ENCODE measurements at places on chromosomes 1 and 21.

GRCh38 chr1:177659281-177659680 is 310.6 kb downstream of the SEC16B start:
- no peak overlapping the region for H3K4me3 ChIP-seq
- H3K4me1 ChIP-seq: no peaks in the 10 kb centered on the region
- H3K27me3 ChIP-seq: no peaks in the 10 kb centered on the region
- no peak for DNase-seq
- H3K36me3 ChIP-seq: no peaks in the 10 kb centered on the region
- no peak overlapping the region for H3K27ac ChIP-seq

GRCh38 chr1:5002676-5003075 is 348.3 kb downstream of the AJAP1 start:
- H3K36me3 ChIP-seq: no peaks in the 10 kb centered on the region
- DNase-seq: no peak
- no peak overlapping the region for H3K4me3 ChIP-seq
- H3K27ac ChIP-seq: no peak overlapping the region

DNA sequence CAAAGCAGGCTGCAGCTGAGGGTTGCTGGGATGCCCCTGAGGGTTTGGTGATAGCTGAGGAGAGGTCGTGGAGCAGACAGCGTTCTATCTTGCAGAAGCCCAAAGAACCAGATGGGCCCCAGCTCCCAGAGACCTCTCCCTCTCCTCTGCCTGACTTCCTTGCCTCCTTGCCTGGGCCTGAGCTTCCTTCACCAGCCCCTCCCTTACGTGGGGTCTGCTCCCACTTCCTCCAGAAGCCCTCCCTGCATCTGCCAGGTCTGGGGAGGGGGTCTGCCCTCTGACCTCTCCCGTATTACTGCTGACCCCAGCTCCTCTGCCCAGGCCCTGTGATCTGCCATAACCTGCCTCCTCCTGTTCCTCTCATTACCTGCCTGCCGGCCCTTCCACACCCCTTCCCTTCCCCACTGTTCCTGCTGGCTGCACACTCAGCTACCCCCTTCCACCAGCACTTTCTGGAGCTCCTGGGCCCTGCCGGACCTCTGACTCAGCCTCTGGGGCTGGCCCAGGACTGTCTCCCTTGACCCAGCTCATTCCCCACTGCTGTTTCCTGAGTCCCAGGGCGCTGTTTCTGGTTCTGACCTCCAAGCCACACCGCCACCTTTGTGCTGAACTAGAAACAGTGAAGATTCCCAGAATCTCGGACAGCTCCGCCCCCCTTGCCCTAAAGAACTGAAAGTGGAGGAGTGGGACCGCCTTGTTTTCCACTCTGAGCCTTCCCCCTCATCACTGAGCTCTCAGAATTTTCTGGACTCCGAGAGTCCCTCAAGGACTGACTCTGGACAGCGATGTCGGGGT is 237.7 kb upstream of the C1orf174 start:
- no peak overlapping the region for H3K4me3 ChIP-seq
- H3K4me1 ChIP-seq: no peaks in the 10 kb centered on the region
- DNase-seq: no peak

- no peaks in the 10 kb centered on the region for H3K27me3 ChIP-seq
- H3K4me3 ChIP-seq: no peak overlapping the region
- H3K36me3 ChIP-seq: no peaks in the 10 kb centered on the region
- no peak overlapping the region for H3K27ac ChIP-seq
- DNase-seq: no peak
Measured at GRCh38 chr1:35666216-35666615, 24.9 kb upstream of the PSMB2 start.

- no peaks in the 10 kb centered on the region for H3K27me3 ChIP-seq
- H3K27ac ChIP-seq: peak overlapping the region; percentile 92
- no peaks in the 10 kb centered on the region for H3K36me3 ChIP-seq
- peaks cover 17% of the 10 kb centered on the region for H3K4me1 ChIP-seq
Measured at GRCh38 chr1:24385160-24385940, 28.2 kb downstream of the STPG1 start.

DNA sequence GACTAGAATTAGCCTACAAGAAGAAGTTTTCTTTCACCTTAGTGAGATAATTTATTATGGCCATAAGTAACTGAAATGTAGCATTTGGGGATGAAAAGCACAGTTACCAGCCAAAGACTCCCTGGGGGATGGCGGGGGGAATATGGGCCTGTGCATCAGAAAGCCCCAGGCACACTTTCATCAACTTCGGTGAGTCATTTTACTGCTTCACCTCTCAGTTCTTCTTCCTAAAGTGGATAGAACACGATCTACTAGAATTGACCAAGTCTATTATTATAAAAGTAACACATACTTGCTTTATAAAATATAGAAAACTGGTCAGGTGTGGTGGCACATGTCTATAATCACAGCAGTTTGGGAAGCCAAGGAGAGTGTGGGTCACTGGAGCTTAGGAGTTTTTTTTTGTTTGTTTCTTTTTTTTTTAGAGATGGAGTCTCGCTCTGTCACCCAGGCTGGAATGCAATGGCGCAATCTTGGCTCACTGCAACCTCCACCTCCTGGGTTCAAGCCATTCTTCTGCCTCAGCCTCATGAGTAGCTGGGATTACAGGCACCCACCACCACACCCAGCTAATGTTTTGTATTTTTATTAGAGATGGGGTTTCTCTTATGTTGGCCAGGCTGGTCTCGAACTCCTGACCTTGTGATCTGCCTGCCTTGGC is 141.8 kb downstream of the ZZZ3 start:
- peaks cover 23% of the 10 kb centered on the region for H3K4me1 ChIP-seq
- no peak overlapping the region for H3K4me3 ChIP-seq
- no peaks in the 10 kb centered on the region for H3K36me3 ChIP-seq

DNA sequence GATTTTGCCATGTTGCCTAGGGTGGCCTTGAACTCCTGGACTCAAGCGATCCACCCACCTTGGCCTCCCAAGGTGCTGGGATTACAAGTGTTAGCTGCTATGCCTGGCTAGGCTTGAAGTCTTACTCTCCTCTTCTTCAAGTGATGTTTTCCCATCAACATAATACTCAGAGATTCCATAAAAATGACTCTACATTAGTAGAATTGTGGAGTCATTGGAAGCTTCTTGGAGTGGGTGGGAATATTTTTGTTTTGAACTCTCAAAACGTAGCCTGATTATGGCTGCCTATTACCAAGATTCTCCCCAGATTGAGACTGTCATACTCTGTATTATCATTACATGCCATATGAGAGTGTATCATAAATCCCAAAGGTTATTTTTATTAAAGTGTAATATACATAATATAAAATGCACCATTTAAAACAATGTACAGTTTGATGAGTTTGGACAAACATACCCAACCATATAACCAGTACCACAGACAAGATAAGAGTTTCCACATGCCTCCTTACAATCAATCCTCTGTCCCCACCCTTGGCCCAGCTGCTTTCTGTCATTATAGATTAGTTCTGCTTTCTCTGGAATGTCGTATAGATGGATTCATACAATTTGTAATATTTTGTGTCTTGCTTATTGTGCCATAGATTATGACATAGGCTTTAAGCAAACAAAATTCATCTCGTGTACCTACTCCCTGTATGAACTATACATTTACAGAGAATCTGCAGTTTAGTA is 8.0 kb upstream of the DNM3 start:
- no peaks in the 10 kb centered on the region for H3K27me3 ChIP-seq
- H3K4me3 ChIP-seq: no peak overlapping the region

GRCh38 chr1:32031578-32032274 is 18.1 kb downstream of the KHDRBS1 start:
- peaks cover 71% of the 10 kb centered on the region for H3K36me3 ChIP-seq
- no peak overlapping the region for H3K27ac ChIP-seq
- no peak overlapping the region for H3K4me3 ChIP-seq
- no peak for DNase-seq
- H3K4me1 ChIP-seq: no peaks in the 10 kb centered on the region

- H3K36me3 ChIP-seq: no peaks in the 10 kb centered on the region
- peaks cover 5% of the 10 kb centered on the region for H3K4me1 ChIP-seq
- H3K4me3 ChIP-seq: no peak overlapping the region
- peak; percentile 12 for DNase-seq
- H3K27me3 ChIP-seq: no peaks in the 10 kb centered on the region
- H3K27ac ChIP-seq: no peak overlapping the region
Measured at GRCh38 chr21:35438643-35439404, 389.7 kb upstream of the RUNX1 start.

- H3K27me3 ChIP-seq: no peaks in the 10 kb centered on the region
- no peak overlapping the region for H3K27ac ChIP-seq
- DNase-seq: no peak
- H3K36me3 ChIP-seq: no peaks in the 10 kb centered on the region
Measured at GRCh38 chr21:25416669-25417068, 190.6 kb downstream of the MRPL39 start.

DNA sequence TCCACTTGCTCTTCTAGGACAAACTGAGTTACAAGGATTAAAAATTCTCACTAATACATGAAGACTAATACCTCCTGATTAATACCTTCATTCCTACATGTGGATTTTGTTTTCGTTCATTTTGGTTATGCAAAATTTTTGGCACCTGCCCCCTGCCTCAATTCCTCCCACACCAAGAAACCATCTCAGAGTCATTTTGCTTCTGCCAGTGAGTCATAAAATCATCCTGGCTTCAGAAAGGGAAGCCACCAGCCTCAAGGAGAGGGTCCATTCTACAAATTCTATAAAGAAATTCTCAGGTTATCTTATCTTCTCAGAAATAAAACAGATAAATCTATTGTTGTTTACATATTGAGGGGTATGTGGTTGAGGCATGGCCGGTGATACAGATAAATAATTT is 103.2 kb upstream of the COA6 start:
- no peaks in the 10 kb centered on the region for H3K36me3 ChIP-seq
- no peak overlapping the region for H3K4me3 ChIP-seq
- no peak overlapping the region for H3K27ac ChIP-seq
- H3K27me3 ChIP-seq: no peaks in the 10 kb centered on the region
- DNase-seq: no peak

DNA sequence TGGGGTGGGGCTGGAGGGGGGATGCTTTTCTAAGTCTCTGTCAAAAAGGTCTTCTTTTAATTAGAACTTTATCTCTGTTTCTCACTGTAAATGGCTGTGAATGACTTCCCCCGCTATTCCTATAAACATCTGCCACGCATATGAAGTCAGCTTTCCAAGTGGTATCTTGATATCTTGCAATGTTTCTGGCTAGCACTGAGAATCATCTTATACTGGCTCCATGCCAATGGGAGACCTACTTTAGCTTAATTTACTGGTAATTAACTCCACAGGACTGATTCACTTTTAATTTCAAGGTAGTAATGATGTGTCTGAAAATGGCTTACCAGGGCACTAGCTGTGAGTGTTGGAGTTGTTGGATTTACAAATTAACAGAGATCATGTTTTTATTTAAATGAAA is 4.3 kb downstream of the GPR88 start:
- no peak overlapping the region for H3K27ac ChIP-seq
- no peak overlapping the region for H3K4me3 ChIP-seq
- H3K4me1 ChIP-seq: peaks cover 20% of the 10 kb centered on the region
- H3K36me3 ChIP-seq: no peaks in the 10 kb centered on the region
- DNase-seq: no peak
- H3K27me3 ChIP-seq: peaks cover 12% of the 10 kb centered on the region

GRCh38 chr1:247467129-247467528 is 9.2 kb upstream of the OR2B11 start:
- H3K36me3 ChIP-seq: no peaks in the 10 kb centered on the region
- no peak overlapping the region for H3K4me3 ChIP-seq
- H3K4me1 ChIP-seq: no peaks in the 10 kb centered on the region
- peak; percentile 60 for DNase-seq

DNA sequence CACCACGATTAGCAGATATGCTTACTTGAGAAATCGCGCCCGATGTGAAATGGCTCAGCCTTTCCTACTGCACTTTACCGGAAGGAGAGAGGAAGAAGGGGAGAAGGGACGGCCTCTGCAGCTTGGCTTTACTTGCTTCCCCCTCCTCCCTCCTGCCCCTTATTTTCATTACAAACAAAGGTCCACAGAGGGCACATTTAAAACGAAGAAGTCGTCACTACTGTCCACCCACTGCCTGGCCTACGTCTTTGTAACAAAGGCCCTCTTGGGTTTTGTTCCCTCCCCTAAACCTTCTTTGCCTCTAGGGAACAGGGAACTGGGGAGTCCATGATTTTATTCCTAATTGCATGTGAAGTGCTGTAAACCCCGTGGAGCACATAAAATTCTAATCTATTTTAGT is 308.5 kb downstream of the LMX1A start:
- H3K36me3 ChIP-seq: no peaks in the 10 kb centered on the region
- no peak overlapping the region for H3K4me3 ChIP-seq
- no peak overlapping the region for H3K27ac ChIP-seq
- no peaks in the 10 kb centered on the region for H3K27me3 ChIP-seq
- DNase-seq: no peak

- no peaks in the 10 kb centered on the region for H3K27me3 ChIP-seq
- H3K36me3 ChIP-seq: no peaks in the 10 kb centered on the region
- no peak overlapping the region for H3K4me3 ChIP-seq
- DNase-seq: no peak
Measured at GRCh38 chr1:199029855-199030254, 391.0 kb downstream of the PTPRC start.

GRCh38 chr1:56525489-56526041 is 53.8 kb downstream of the PLPP3 start:
- peaks cover 84% of the 10 kb centered on the region for H3K27me3 ChIP-seq
- H3K27ac ChIP-seq: no peak overlapping the region
- H3K4me1 ChIP-seq: peaks cover 21% of the 10 kb centered on the region
- DNase-seq: peak; percentile 97

Data from CD14-positive monocyte (primary cell).